SW 1271 (cell line): ENCODE measurements at places on chromosomes 3 and 15.

GRCh38 chr15:99895189-99895955 lies 162.1 kb upstream of the LYSMD4 start:
- DNase-seq: no peak

- DNase-seq: no peak
Observed at GRCh38 chr15:101133751-101134261, 118.0 kb downstream of the CHSY1 start.

GRCh38 chr3:126544596-126545281 lies 14.0 kb downstream of the C3orf22 start:
- DNase-seq: no peak

DNA sequence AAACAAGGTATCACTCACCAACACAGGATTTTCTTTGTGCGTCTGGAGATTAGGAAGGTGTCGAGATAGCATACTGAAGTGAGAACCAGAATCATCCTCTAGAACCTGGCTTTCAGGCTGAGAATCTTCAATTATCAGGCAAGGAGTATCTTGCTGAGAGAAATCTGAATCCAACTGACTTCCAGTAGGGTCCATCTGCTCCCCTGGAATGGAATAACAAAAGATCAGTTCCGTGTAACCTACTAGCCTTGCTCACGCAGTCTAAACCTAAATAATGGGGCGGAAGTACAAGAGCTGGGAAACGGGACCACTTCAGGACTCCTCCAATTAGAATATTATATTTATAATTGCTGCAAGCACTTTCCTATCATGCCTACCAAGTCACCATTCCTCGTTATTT lies 690 bp downstream of the TP53BP1 start:
- no peak for DNase-seq

DNA sequence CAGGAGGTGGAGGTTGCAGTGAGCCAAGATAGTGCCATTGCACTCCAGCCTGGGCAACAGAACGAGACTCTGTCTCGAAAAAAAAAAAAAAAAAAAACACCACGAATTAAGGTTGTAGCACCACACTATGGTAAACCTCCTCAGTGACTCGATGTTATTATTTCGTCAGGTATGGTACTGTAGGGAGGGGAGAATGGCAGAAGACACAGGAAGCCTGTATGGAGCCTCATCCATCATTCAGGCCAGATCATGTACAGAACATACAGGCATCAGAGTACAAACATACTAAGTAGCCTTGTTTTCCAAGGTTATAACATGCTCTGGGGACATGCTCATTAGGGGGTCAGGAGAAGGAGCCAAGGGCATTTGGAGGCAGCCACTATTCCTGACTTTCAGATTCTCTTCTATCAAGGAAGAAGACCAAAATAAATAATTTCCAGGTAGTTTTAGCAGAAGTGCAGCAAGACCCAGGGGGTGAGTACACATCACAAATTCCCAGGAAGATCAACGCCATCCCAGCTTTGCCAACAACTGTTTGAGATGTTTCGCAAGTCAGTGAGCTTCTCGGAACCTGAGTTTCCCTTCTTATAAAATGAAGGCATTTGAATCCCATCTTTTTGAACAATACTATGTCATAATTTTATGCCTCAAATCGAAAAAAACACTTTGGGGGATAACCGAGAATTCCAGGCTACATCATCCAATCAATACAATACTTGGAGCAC lies 79.8 kb downstream of the FOXP1 start:
- no peak for DNase-seq

DNA sequence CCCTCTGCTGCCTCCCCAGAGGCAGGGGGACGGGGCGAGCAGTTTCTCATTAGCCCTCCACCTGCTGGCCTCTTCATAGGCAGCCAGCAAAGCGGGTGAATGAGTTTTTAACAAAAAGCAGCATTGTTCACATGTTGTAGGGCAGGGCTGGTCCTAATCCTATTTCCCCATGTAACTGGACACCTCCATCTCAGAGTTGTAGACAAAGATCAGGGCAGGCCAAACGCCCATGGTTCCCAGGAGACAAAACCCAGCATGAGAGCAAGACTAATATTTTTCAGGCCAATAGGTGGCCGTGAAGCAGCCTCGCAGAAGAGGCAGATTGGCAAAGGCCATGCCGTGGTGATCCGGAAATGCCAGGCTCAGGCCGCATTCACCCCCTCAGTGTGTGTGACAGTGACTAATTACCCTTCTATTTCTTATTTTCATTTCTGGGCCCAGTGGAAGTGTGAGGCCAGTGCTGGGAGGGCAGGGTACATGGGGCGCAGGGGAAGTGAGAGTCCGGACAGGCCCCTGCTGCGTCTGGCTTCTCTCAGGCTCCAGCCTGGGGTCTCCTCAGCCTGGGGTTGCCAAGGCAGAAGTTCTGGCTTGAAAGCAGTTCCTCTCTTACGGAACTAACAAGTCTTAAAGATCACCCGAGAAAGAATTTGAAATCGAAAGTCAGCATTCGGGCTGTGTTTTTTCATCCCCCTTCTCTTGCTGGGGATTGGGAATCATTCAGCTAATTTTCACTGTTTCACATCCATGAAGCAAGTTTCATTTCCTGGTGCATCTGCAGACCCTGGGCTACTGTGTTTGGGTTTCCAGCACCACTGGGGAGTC lies 64.8 kb downstream of the BOC start:
- DNase-seq: no peak

DNA sequence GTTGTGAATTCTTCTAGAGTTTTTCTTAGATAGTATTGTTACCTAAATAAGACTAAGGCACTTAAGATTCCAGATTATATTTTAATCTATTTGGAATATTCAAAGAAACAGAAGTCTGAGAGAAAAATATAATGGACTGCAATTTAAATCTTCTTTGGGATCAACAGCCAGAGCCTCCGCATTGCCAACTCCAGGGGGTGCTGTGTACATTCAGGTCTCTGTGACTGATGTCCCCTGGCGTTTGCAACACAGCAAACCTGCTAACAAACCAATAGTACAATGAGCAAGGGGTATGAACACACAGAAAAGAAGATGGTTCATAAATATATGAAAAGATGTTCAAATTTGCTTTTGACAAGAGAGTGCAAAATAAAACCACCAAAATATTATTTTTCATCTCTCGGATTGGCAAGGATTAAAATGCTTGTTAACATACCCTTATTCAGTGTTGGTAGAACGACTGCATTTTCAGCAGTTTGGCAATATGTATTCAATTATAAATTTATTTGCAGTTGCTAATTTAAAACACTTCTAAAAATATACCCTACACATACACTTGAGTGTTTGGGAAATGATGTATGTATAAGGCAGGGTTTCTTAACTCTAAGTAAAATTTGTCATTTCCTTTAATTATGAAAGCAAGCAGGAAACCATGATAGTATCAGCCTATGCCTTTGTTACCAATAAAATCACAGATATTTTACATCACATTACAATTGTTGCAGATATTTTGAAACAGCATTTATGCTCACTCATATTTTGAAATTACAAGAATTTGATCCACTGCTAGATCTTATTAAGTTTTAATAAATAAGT lies 16.1 kb upstream of the TM4SF1 start:
- DNase-seq: peak; percentile 42
